Activated CD8-positive, alpha-beta T cell treated with anti-CD3 and anti-CD28 coated beads, Interleukin-2, amount 10 ng/mL, durations not matched to agents 7 days and 5 days (primary cell): ENCODE measurements at places on chromosomes 6 and 20. TPM values are rescaled to one million over a fixed set of nuclear protein-coding genes. Genes with fewer than 3 reads are reported as not detected.

KCNG1 gene
- total RNA-seq = not detected

WASF1 gene
- total RNA-seq = 0.50 TPM

AKAP12 gene
- total RNA-seq = 0.08 TPM

MRAP2 gene
- total RNA-seq = not detected

HDGFL1 gene
- not detected for total RNA-seq

OR5V1 gene
- total RNA-seq = not detected

PI16 gene
- total RNA-seq = 0.63 TPM

PRKN gene
- 0.63 TPM for total RNA-seq

RIN2 gene
- not detected for total RNA-seq

TDRD6 gene
- total RNA-seq = not detected

MUC21 gene
- not detected for total RNA-seq

SLC22A23 gene
- total RNA-seq = 0.24 TPM

GLP1R gene
- total RNA-seq = not detected

EDN3 gene
- not detected for total RNA-seq

BCAS1 gene
- total RNA-seq = not detected
